Activated CD8-positive, alpha-beta memory T cell treated with anti-CD3 and anti-CD28 coated beads, Interleukin-2, amount 10 ng/mL, durations not matched to agents 7 days and 5 days (primary cell): ENCODE measurements at places on chromosomes 6 and 20.
A peak's percentile ranks its signal among the peaks of the same experiment; 100 is the strongest.

DNA sequence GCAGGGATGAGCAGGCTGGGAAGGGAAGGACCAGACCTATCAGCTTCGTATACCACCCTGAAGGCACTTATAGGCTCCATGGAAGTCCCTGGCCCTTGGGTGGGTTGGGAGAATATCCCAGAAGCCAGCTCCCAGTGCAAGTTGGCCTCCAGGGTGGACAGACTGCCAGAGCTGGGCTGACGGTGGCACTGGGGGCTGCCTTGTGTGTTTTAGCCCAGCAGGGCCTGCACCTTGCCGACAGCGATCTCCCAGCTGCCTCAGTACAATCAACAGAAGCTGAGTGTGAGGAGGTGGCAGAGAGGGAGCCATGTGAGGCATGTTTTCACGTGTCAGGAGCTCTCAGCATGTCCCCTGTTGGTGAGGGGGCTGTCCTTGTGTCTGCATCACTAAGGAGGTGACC, 159.5 kb downstream of the VEGFA start:
- H3K27ac ChIP-seq: no peak overlapping the region
- no peaks in the 10 kb centered on the region for H3K27me3 ChIP-seq
- no peak for DNase-seq

- H3K27me3 ChIP-seq: peaks cover 18% of the 10 kb centered on the region
- H3K4me3 ChIP-seq: no peak overlapping the region
- H3K4me1 ChIP-seq: peaks cover 25% of the 10 kb centered on the region
- DNase-seq: peak; percentile 62
- no peaks in the 10 kb centered on the region for H3K36me3 ChIP-seq
- H3K27ac ChIP-seq: peak overlapping the region; percentile 28
These were observed 64.4 kb downstream of the UBE2V1 start for GRCh38 chr20:50048420-50049166.

DNA sequence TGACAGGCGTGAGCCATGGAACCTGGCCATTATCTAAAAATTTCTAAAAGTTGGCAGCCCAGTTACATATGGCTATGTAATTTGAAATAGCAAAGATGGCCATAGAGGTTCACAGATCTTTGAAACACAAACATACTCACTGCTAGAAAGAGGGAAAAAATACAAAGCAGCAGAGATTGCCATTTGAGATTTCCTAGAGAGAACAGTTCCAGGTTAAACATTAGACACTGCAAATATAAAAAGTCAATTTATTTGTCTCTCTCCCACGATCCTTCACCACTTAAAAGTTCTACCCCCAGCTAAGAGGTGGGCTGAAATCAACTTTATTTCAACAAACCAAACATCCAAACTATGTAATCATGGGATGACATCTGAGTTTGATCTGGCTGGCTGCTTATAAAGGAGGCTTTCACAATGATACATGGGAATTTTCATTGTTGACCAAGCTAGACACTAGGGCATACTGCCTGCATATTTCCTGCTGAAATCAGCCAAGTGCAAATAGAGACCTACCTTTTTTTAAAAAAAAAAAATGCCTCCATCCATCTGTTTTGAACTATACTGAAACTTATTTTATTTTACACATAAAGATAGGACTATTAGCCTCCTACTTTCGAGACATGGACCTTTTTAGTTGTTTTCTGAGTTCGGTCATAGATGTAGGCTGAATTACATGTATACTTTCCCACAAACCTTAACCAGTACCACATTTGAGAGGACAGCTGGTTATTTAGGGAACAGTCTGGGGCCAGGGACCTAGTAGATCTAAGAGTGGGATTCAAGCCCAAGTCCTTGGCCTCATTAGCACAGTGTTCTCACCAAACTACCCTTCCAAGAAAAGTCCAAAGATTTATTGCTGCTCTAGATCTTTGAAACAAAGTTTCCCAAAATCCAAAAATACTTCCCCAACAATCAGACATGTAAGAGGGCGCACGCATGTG, 16.6 kb downstream of the DCDC2 start:
- H3K4me3 ChIP-seq: no peak overlapping the region
- H3K36me3 ChIP-seq: no peaks in the 10 kb centered on the region
- H3K27ac ChIP-seq: no peak overlapping the region
- DNase-seq: no peak
- H3K27me3 ChIP-seq: peaks cover 16% of the 10 kb centered on the region

GRCh38 chr6:35229304-35229703, 15.5 kb downstream of the SCUBE3 start:
- no peak for DNase-seq
- H3K27ac ChIP-seq: no peak overlapping the region
- no peak overlapping the region for H3K4me3 ChIP-seq
- no peaks in the 10 kb centered on the region for H3K4me1 ChIP-seq
- H3K36me3 ChIP-seq: no peaks in the 10 kb centered on the region

GRCh38 chr20:4942331-4942730, 59.0 kb downstream of the SLC23A2 start:
- no peak overlapping the region for H3K4me3 ChIP-seq
- peaks cover 10% of the 10 kb centered on the region for H3K4me1 ChIP-seq
- no peaks in the 10 kb centered on the region for H3K36me3 ChIP-seq
- H3K27ac ChIP-seq: no peak overlapping the region

DNA sequence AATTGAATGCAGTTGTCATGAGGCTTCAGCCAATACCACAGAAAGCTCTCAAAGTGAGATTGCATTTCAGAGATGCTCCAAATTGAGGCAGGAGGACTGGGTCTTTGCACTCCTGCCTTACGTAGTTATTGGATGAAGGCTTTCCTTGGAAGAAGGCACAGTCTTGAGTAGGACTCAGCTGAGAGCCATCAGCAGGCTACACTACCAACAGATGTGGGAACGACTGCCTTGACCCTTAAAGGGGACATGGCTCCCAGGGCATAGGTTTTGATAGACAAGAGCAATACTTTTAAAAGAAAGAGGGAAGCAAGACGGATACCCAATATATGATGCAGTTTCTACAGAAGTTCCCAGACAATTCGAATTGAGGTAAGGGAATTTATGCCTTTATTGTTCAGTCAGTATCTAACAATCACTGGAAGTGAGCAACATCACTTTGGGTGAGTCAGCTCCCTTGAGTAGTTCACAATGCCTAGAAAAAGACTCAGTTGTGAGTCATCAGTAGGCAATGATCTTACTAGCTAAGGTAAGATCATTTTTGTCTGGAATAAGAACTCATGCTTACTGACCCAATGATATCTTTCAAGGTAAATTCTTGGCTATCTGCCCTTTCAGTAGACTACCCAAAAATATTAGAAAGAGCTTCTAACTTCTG, 390.8 kb downstream of the GJA1 start:
- H3K27me3 ChIP-seq: no peaks in the 10 kb centered on the region
- no peak for DNase-seq
- H3K4me3 ChIP-seq: no peak overlapping the region
- H3K4me1 ChIP-seq: no peaks in the 10 kb centered on the region

- no peaks in the 10 kb centered on the region for H3K27me3 ChIP-seq
- no peak for DNase-seq
- H3K27ac ChIP-seq: no peak overlapping the region
These were observed 118.2 kb downstream of the PTCHD4 start for GRCh38 chr6:47992809-47993208.

GRCh38 chr20:38128691-38129090, 36.4 kb downstream of the TGM2 start:
- no peaks in the 10 kb centered on the region for H3K36me3 ChIP-seq
- no peak for DNase-seq
- H3K27ac ChIP-seq: no peak overlapping the region
- no peak overlapping the region for H3K4me3 ChIP-seq

DNA sequence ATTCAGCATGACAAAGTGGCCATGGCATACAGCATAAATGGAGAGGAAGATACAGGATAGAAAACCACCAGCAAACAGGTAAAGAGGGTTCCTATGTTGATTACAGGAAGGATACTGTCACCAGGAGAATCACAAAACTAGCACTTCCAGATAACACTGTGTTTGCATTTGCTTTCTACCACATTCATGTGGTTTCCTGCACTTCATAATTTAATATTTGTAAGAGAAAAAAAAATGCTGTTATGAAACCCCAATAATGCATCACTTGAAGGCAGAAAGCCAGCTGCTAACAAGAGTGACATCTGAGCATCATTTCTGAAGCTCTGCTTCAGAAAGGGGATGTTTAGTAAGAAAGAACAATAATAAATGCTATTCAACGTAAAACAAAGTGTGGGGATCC, 106.6 kb downstream of the ATXN1 start:
- H3K27me3 ChIP-seq: no peaks in the 10 kb centered on the region
- H3K4me3 ChIP-seq: peak overlapping the region; percentile 25
- peaks cover 48% of the 10 kb centered on the region for H3K36me3 ChIP-seq
- peaks cover 82% of the 10 kb centered on the region for H3K4me1 ChIP-seq
- H3K27ac ChIP-seq: peak overlapping the region; percentile 88

- H3K27me3 ChIP-seq: peaks cover 20% of the 10 kb centered on the region
- peak overlapping the region; percentile 13 for H3K27ac ChIP-seq
- DNase-seq: no peak
- H3K4me3 ChIP-seq: no peak overlapping the region
- H3K36me3 ChIP-seq: peaks cover 3% of the 10 kb centered on the region
These were observed 24.6 kb downstream of the PPP1R14C start for GRCh38 chr6:150167479-150167873.

DNA sequence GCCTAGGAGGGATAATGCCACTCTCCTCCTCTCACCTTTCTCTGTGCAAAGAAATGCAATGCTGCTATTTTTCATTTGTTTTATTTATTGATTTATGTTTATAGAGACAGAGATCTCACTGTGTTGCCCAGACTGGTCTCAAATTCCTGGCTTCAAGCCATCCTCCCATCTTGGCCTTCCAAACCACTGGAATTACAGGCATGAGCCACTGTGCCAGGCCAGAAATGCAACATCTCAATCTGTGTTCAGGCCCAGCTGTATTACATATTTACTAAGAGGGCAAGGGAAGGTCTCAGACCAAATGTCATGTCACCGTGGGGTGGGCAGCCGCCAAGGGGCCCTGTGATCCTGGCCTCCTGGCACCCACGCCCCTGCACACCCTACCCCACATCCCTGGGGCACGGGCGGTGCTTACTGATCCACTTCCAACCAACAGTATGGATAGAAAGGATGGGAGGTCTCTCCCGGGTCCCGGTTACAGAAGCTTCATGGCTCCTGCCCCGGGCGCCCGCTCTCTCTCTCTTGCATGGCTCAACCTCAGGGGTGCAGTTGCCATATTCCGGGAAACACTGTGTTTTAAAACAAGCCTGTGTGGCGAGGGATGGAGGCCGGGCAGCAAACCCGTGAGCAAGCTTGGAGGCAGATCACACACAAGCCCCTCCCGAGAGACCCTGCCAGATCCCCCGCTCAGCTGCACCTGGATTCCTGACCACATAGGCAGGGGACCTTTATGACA, 111.8 kb downstream of the AGPAT4 start:
- no peaks in the 10 kb centered on the region for H3K27me3 ChIP-seq
- no peak for DNase-seq
- H3K27ac ChIP-seq: no peak overlapping the region

- H3K27ac ChIP-seq: no peak overlapping the region
- H3K36me3 ChIP-seq: peaks cover 5% of the 10 kb centered on the region
- peaks cover 50% of the 10 kb centered on the region for H3K4me1 ChIP-seq
- DNase-seq: peak; percentile 50
- no peak overlapping the region for H3K4me3 ChIP-seq
These were observed 44.5 kb downstream of the RBM38 start for GRCh38 chr20:57435498-57436222.

DNA sequence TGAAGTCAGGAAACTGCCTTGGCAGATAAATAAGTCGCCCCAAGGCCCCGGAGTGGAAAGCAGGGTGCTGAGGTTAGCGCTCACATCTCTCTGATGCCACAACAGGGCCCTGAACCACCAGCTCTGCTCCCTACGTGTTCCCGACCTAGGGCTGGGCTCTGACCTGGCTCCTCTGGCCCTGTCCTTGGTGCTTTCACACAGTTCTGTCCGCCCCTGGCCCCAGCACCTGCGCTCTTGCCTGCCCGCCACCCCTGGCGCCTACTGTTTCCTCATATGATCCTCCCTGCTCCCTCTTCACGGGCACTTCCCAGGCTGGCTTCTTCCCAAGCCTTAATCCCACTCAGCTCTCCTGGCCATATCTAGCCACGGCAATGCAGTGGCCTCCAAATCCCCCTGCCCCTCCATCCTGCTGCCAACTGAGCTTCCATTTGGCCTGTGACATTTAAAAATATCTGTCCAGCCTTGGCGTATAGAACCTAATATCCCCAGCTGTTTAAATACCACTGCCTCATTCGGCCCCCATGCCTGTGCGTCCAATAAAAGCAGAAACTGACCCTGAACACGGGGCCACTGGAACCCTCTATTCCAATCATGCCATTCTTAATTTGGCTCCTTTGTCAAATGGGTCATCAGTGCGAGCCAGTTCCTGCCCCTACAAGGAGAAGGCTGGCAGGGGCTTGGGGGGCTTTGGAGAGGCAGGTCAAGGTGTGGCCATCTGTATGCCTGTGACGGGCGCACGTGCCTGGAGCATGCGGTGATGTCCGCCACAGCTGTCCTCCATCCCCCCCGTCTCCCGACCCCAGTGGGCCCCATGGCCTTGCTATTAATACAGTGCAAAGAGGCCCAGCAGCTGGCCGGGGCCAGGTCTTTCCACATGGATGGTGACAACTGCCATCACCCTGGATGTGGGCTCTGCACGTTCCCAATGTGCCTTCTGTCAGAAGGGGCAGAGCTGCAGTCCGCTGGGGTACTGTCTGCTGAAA, 27.7 kb downstream of the GNAS-AS1 start:
- H3K4me3 ChIP-seq: no peak overlapping the region
- no peak overlapping the region for H3K27ac ChIP-seq
- peaks cover 12% of the 10 kb centered on the region for H3K36me3 ChIP-seq
- peaks cover 14% of the 10 kb centered on the region for H3K4me1 ChIP-seq

DNA sequence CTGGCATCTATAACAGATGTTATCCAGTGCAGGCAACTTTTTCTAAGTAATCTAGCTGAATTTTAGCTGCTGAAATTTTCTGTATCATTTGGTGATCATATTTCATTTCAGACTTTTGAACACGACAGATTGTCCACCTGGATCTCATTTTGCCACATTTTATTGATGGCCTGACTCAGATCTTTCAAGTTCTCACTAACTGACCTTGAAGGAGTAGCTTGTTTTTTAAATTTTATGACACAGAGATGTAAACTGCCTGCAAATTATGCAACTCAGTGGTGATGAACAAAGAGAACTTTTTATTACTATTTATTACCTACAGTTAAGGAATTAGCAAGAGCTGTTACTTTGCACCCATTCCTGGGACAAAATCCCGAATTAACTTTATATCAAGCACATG, 366.4 kb downstream of the PAX1 start:
- H3K4me1 ChIP-seq: no peaks in the 10 kb centered on the region
- no peaks in the 10 kb centered on the region for H3K36me3 ChIP-seq
- H3K27me3 ChIP-seq: no peaks in the 10 kb centered on the region
- no peak for DNase-seq

DNA sequence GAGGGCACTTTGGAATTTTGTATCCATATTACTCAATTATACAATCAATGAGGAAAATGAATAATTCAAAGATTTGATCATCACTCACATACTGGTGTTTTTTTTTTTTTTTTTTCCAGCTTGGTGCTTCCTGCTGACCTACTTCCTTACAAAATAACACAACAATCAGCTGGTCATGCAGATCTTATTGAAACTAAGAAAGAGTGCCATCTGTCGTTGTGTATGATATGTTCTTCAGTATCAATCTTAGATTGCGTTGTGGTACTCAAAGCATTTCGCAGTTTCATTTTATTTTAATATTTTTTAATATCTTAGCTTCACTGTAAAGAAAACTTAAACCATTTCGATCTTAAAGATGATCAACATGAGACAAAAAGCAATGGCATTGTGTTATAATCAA, 155.6 kb downstream of the OGFRL1 start:
- no peaks in the 10 kb centered on the region for H3K4me1 ChIP-seq
- DNase-seq: no peak
- H3K4me3 ChIP-seq: no peak overlapping the region
- H3K27me3 ChIP-seq: no peaks in the 10 kb centered on the region
- H3K36me3 ChIP-seq: no peaks in the 10 kb centered on the region
- H3K27ac ChIP-seq: no peak overlapping the region
